SK-MEL-5 (cell line): ENCODE measurements at places on chromosomes 7 and 10. TPM values are rescaled to one million over a fixed set of nuclear protein-coding genes. Genes with fewer than 3 reads are reported as not detected.

Gene INPP5F
- total RNA-seq, result 145 and 158 TPM in 2 replicates

Gene SLC26A5
- not detected in 2 replicates for total RNA-seq

Gene CDHR3
- 3.1 and 5.1 TPM in 2 replicates for total RNA-seq

Gene DPYSL4
- 2.5 and 2.7 TPM in 2 replicates for total RNA-seq

Gene TMEM139
- not detected in 2 replicates for total RNA-seq

Gene NUTM2E
- 0.03 and 0.27 TPM in 2 replicates for total RNA-seq

GRCh38 chr7:35734001-35734483 lies 39.1 kb upstream of the HERPUD2 start:
- DNase-seq, result peak; percentile 45

DNA sequence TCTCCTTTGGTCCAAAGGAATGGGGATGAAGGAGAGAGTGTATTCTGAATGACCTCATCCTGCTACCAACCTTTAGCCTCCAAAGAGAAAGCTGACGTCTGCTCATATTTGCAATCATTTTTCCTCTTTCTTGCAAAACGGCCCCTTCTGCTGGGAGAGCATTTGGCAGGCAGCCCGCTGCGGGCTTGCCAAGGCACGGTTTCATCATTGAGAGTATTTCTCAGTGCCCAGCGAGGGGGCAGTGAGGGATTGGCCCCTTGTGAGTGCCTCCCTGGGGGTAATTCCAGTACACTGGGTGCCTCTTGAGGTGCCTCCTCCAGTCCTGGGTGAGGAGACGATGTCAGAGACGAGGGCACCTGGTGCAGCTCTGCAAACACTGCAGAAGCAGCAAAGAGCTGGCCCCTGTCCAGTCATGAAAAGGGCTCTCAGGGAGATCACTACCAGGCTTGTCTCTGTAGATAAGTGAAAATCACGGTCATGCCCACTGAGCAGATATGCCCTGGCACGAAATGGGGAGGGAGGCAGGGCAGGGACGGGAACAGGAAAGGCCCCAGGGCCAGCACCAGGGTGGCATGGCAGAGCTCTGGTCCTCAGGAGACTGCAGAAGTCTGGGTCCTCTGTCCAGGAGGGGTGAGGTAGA lies 48.7 kb upstream of the SHH start:
- DNase-seq, result no peak

DNA sequence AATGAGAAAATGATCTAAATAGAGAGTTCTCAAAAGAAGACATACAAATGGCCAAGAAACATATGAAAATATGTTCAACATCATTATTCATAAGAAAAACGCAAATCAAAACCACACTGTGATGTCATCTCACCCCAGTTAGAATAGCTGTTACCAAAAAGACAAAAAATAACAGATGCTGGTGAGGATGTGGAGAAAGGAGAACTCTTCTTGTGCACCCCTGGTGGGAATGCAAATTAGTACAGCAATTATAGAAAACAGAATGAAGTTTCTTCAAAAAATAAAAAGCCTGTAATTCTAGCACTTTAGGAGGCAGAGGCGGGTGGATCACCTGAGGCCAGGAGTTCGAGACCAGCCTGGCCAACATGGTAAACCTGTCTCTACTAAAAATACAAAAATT lies 199.3 kb downstream of the PARD3 start:
- DNase-seq, result no peak

- DNase-seq, result no peak
Measured at GRCh38 chr10:30883751-30884150, 147.9 kb downstream of the ZNF438 start.

GRCh38 chr10:74034301-74034700 lies 36.4 kb downstream of the VCL start:
- DNase-seq, result no peak

DNA sequence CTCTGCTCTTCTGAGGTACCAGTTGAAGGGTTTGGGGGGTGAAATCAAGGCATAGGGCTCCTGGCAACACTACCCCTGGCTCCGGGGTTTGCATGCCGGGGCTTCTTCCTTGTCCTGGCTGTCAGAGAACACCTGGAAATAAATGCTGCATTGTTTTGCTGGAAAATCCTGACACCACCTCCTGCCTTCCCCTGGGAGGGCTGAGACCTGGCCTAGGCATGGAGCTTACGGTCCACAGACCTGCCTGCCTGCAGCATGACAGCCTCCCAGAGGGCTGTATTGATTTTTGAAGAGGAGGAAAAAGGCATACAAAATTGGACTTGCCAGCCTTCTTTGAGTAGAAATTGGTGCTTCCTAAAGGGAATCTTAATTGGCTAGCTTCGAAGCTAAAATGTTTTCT lies 227.1 kb downstream of the MGMT start:
- DNase-seq, result no peak

DNA sequence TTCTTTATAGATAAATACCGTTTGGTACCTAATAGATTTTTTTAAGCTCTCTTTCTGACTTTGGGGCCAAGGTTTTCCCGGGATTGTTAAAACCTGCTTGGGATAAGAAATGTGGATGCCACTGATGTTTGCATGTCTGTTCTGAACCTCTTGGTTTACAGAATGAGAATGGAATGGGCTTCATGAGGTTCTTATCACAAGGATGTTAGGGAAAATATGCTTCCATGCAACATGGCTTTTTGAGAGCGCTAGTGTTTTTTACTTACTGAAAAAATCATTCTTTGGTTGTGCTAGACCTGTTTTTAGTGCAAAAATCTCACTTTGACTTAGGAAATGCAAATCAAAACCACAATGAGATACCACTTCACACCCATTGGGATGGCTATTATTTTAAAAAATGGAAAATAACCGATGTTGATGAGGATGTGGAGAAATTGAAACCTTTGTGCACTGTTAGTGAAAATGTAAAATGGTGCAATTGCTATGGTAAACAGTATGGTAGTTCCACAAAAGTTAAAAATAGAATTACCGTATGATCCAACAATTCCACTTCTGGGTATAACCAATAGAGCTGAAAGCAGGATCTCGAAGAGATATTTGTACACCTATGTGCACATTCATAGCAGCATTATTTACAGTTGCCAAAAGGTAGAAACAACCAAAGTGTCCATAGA lies 38.9 kb downstream of the TSPAN14 start:
- no peak for DNase-seq

GRCh38 chr10:101043363-101043707 lies 12.3 kb downstream of the SFXN3 start:
- no peak for DNase-seq

- DNase-seq, result no peak
Measured at GRCh38 chr7:17005271-17005670, 123.5 kb upstream of the AGR3 start.

DNA sequence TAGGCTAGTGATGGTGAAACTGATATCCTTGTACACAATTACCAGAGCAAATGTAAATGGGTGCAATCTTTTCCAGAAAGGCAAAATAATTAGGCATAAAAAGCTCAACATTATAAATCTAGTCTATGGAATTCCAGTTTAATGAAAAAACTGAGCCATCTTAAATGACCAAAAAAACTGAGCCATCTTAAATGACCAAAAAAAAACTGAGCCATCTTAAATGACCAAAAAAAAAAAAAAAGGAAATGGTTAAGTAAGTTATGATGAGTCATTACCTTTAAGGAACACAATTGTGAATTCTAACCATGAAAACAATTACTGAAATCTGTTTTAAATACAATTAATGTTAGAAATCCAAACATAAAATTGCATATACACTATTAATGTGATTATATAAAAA lies 25.3 kb downstream of the USP6NL start:
- DNase-seq, result no peak

- DNase-seq, result peak; percentile 46
Measured at GRCh38 chr7:30321089-30321881, 36.9 kb downstream of the ZNRF2 start.

DNA sequence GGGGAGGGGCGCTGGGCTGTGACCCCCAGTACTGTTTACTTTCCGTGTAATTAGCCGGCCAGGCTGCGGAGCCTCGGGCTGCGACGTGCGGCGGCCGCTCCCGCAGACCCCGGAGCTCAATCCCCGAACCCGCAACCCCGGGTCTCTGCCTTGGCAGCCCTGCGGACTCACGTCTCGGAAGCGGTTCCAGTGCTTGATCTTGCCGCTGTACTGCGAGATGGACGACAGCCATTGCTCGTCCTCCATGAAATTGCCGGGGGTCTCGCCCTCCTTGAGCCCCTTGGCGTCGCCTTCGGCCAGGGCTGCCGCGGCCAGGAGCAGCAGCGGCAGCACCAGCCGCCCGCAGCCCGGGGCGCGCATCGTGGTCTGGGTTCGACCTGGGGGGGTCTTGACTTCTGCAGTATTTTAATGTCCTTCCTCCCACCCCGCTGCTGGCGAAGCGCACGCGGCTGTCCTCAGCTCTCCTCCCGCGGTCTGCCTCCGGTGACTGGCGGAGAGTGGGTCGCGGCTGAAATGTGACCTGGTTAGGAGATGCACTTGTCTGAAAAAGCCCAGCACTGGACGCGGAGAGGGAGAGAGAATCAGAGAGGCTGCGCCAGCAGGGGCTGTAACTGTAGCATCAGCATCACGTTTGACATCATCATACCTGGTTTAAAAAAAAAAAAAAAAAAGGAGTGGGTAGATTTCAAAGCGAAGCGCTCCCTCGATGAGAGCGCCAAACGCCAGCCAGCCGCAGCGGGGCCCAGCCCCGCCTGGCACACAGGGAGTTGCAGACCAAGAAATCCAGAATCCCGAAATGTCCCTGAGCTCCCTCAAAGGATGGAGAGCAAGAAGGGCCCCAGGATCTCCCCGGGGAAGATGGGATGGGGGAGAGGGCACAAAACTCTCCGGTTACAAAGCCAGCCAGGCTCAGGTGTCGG lies at the start of gene SPOCK2:
Gene SPOCK2 (minus strand): TSS at position 583 of the 920 bp plus-strand sequence. CDS start 223 bp downstream, at position 360.
- DNase-seq, result no peak
